ENCODE measurements at places on chromosomes 3 and 15.

DNA sequence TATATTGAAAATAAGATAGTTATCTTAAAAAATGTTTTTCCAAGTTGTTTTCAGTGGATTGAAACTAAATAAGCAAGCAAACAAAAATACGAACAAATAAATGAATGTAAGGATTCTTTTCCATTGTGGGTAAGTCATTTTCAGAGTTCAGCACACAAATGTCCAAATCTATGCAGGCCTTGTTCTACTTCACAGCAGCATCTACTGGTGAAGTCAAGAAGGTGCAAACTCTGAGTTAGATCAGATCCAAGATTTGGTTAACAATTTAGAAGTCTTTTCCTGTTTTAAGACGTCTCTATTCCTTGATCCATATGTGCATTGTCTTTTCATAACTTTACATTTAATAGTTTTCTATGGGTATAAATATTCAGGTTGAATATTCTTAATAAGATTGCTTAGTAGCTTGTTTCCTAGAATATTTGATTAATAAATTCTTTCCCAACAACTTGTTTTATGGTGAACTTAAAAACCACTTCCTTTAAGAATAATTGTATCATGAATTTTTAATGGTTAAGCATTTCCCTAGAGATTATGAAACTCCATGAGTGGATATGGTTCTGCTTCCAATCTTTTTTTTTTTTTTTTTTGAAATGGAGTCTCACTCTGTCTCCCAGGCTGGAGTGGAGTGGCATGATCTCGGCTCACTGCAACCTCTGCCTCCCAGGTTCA, 10.5 kb downstream of the PTX3 start:
- no peak for DNase-seq

DNA sequence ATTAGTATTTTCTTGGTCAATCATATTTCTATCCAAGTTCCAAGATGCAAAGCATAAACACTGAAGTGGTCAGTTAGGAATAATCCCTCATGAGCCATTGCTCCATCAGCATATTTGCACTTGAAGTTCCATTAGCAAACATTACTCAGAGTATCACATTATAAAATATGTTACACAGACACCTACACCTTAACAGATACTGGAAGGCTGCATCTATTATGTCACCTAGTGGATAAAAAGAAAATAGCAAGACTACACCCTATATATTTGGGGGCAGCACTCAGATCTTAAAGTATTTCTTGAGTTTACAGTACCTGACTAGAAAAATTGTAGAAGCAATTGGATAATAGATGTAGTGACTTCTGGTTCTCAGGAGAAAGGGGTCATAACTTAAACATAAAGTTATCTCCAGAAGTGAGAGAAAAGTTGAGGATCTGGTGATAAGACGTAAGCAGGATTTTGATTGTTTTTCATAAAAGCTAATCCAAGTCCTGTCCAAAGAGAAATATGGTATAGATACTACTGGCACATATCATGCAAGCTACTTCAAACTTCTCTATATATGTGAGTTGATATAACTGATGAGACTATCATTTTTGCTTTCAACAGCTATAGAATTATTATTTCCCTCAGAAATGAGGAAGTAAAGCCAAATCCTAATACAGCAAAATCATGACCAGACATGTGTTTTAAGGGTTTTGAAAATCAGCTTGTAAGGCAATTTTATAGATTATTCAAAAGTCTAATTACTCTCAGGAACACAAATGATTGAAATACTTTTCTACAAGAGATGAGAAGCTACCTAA, 422.2 kb downstream of the GBE1 start:
- DNase-seq, result no peak

- no peak for DNase-seq
These were observed 89.4 kb upstream of the ABHD17C start for GRCh38 chr15:80605591-80606150.

GRCh38 chr15:48145923-48146322, 25.1 kb downstream of the SLC24A5 start:
- DNase-seq, result no peak

- no peak for DNase-seq
These were observed 37.5 kb downstream of the SEMA5B start for GRCh38 chr3:122989856-122990575.

DNA sequence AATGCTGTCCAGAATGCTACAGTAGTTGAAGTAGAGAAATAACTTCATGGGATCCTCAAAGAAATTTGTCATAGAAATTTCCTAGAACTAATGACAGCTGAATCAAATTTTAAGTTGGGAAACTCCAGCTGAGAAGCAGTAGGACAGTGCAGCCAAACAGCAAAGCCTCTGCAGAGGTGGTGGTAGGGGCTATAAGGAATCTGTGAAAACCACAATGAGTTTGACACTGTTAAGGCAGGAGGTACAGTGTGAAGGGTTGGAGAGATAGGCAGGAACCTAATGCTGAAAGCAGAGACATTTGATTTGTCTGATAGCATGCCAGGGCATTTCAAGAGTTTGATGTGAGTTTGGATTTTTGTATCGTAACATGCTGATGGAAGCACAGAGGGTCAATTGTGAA, 22.0 kb downstream of the ASTE1 start:
- DNase-seq, result no peak
